ENCODE measurements at places on chromosomes 2 and 18.
A peak's percentile ranks its signal among the peaks of the same experiment; 100 is the strongest.

DNA sequence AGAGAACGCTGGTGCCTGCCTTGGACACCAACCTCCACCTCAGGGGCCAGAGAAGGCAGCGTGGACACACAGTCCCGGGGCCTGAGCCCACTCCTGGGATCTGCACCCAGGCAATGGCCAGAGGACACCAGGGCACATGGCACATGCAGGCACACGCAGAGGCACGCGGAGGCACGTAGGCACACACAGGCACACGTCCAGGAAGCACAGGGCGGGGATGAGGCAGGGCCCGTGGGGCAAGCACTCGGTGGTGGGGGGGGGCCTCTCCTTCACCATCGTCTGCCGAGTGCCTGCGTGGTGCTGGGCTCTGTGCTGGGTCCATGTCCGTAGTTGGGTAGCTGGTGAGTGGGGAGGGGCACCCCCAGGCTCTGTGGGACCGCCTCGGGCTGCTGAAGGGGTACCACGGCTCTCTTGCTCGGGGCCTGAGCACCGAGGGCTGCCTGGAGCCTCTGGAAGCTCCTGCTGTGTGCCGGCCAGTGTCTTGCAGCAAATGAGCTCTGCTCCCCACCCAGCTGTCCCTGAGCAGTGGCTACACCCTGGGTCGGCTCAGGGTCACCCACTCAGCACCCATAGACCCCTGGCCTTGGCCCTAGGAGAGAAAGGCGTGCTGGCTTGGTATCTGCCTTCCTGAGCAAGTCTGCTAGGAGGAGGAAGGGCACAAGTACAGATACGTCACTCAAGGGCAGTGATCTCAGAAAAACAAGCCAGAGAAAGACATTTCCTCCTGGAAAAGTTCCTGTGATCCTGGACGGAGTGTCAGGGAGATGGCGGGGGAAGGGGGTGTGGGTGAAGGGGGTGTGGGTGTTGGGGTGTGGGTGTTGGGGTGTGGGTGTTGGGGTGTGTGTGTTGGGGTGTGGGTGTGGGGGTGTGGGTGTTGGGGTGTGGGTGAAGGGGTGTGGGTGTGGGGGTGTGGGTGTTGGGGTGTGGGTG is 26.4 kb downstream of the RTP5 start:
- DNase-seq = peak; percentile 29

GRCh38 chr2:223528036-223528435 is 74.1 kb downstream of the SCG2 start:
- DNase-seq = no peak

- DNase-seq = no peak
Observed at GRCh38 chr2:112634874-112635157, 10.9 kb upstream of the SLC20A1 start.

DNA sequence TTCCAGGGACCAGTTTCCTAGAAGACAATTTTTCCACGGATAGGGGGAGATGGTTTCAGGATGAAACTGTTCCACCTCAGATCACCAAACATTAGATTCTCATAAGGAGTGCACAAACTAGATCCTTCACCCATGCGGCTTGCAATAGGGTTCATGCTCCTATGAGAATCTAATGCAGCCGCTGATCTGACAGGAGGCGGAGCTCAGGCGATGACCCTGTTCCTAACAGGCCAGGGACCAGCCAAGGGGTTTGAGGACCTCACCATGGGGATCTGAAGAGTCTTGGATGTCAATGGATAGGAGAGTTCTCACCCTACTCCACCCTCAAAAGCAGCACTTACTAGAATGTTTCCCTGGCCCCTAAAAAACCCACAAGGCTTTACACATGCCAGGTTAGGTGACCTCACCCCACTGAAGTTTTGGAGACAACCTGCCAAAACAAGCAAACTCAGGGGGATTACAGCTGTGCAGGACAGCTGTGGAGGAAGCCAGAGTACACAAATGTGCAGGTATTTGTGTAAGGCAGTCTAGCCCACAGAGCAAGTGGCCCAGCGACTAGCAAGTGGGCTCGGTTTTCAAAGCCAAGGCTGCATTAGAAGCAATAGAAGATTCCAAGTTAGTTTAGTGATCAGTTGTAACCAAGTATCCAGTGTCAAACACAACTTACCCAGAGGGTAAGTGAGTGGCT is 3.9 kb downstream of the EVA1A start:
- no peak for DNase-seq

DNA sequence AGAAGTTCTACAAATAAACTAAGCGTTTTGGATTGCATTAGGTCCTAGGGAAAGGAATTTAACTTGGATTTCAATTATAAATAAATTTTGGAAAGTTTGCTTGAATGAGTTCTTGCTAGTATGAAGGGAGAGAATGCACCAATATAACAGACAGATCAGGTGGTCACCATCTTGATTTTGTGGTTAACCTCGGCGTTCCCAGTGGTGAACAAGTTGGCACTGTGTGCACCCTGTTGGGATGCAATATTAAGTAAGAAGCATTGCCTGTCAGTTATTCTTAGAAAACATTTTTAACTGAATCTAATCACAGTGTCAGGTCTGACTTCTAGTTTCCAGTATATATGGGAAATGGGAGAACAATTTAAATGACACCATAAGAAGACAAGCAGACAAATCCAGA is 673.4 kb downstream of the SLC4A3 start:
- no peak for DNase-seq

- DNase-seq = no peak
Observed at GRCh38 chr2:156338578-156338977, 6.1 kb upstream of the NR4A2 start.

- no peak for DNase-seq
Observed at GRCh38 chr2:30480703-30481322, 33.8 kb downstream of the LCLAT1 start.

DNA sequence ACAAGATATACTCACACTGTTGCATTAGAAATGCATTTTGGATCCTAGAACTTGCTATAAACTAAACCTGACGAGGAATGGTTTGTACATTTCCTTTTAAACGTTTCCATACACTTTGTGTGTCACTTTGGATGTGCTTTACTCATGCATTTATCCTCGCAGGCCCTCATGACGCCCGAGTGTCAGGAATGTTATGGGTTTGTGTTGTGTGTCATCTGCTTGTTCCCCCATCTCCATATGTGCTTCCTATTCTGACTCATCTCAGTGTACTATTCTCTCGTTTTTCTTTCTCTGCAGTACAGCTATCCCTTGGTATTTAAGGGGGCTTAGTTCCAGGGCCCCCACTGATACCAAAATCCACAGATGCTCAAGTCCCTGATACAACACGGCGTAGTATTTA is 121.5 kb upstream of the RASGRP3 start:
- no peak for DNase-seq

- DNase-seq = peak; percentile 60
Observed at GRCh38 chr2:104872866-104873688, 19.2 kb downstream of the POU3F3 start.

DNA sequence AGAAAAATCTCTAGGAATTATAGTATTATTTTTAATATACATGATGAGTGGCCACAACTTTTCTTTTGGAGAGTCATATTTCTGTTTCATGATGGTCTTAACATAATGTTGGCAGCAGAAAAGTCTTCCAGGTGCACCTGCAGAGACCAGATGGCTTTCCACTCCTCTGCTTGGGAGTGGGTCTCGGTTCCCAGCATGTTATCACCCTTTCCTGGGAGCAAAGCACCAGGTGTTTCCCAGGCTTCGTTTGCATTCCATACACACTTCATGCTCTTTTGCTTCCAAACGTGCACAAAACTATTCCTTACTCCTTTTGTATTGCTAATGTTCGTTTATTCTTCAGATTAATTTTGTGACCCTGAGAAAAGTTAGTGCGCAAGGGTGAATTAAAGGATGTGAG is 305.2 kb downstream of the CDH2 start:
- no peak for DNase-seq

DNA sequence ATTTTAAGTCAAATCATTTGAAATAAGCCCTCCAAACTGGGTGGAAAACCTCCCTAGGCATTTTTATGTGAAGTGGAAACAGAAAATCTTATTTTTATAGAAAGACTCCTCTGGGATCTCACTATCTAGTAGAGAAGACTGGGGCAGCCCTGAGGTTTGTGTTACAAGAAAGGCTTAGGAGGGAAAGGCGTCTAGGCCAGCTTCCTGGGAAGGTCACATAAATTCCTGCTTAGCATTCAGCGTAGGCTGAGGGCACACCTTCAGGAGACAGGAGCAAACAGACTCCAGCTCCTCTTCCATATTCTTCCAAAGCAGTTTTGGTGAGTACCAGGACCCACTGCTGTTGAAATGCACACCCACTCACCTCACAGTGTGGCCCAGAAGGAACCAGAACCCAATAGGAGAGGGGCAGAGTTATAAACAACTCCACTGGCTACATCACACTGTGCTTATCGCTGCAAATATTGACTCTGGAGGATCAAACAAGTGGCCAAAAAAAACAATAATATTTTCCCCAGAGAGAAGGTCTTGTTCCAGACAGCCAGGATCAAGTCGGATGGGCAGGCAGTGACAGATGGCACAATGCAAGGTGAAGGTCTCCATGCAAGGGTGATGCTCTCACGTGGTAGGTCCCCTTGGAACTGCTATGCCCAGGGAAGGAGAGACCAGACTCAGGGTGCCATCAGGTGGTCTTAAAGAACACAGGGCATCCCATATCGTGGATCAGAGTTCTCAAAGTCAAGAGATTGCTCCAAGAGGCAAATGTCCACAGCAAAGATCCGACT is 17.7 kb upstream of the IGFBP2 start:
- DNase-seq = no peak

DNA sequence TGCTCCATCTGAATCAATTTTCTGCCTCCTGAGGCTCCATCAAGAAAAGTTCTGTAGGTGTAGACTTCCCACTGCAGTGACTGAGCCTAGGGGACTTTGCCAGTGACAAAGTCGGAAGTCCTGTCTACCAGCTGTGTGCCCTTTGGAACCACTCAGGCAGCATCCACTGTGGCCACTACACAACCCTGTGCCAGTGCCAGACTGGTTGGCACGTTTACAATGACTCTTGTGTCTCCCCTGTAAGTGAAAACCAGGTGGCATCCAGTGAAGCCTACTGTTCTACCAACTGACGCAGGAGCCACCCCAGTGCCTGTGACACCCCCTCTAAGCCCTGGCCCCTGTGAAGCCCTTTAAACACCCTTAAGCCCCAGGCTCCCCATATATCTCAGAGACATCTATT is 132.1 kb upstream of the SERPINE2 start:
- DNase-seq = no peak

- DNase-seq = no peak
Observed at GRCh38 chr2:215364157-215365155, 52.6 kb downstream of the ATIC start.

DNA sequence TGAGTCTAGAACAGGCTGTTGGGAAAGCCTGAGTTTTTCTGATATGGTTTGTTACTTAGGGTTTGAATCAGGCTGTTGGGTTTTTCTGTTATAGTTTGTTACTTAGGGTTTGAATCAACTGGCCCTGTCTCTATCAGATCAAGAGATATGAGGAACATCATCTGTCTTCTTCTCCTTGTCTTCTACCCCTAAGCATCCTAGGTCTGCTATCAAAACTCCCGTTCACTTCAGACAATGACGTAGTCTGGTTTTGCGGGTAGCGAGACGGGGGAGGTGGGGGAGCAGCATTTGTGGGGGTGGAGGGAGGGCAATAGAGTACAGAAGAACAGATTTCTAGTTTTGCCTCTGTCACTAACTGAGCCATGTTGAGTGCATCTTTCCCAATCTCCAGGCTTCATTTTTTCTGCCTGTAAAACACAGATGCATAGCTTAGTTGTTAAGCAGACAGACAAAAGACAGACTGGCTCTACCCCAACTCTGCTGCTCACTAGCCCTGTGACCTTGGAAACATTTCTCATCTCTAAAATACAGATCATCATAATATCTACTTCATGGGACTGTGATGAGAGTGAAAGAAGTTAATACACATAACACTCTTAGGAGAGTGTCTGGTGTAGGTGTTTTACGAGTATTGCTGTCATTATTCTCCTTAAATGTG is 9.1 kb downstream of the TNP1 start:
- no peak for DNase-seq

- DNase-seq = peak; percentile 3
Observed at GRCh38 chr2:50746526-50746925, 285.4 kb downstream of the NRXN1 start.

DNA sequence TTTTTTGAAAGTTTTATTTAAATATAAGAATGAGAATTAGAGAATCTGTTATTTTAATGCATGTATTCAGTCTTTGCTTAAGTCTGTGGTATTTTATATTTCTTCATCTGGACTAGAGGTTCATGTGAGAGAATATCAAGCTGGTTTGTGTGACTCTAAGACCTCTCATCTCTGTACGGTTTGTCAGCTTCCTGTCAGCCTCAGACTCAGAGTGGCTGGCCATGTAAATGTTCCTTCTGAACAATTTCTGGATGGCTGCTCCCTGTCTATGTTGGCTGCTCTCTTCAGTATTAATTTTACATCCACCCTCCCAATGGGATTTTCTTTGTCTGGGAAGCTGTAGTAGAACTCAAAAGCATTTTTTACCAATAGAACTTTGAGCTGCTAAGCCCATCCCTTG is 225.3 kb upstream of the THUMPD2 start:
- no peak for DNase-seq

- DNase-seq = no peak
Observed at GRCh38 chr18:21660078-21660477, 44.5 kb downstream of the ABHD3 start.

DNA sequence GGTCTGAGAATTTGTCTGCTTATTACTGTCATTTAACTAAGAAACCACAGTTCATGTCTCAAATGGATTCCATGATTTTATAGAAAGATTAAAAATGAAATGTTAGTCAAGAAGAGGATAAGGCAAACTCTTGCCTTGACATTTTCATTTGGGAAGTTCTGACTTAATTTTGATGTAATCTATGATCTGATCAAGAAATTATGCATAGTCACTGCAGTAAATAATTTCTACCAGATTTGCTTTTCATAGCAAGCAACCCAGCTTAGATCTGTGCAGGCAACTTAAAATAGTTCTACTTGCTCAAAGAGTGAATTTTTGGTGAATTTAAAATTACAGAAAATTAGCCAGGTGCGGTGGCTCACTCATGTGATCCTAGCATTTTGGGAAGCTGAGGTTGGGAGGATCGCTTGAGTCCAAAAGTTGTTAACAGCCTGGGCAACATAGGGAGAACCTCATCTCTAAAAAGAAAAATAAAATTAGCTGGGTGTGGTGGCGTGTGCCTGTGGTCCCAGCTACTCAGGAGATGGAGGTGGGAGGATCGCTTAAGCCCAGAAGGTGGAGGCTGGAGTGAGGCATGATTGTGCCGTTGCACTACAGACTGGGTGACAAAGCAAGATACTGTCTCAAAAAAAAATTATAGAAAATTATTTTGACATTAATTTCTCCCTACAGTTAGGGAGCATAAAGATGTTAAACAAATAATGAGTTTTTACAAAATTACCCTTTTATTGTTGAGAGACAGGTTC is 158.7 kb upstream of the MYO3B start:
- no peak for DNase-seq

GRCh38 chr2:240170883-240171282 is 30.4 kb upstream of the OTOS start:
- no peak for DNase-seq

- peak; percentile 8 for DNase-seq
Observed at GRCh38 chr2:128623776-128624761, 305.4 kb upstream of the HS6ST1 start.

- DNase-seq = no peak
Observed at GRCh38 chr2:228841877-228842276, 429.2 kb downstream of the PID1 start.
